Neural cell (in vitro differentiated cells): ENCODE measurements at places on chromosomes 2 and 18. TPM values are rescaled to one million over a fixed set of nuclear protein-coding genes. Genes with fewer than 3 reads are reported as not detected.

RAD51AP2 gene
- 0.54 and 0.62 TPM in 2 replicates for polyA plus RNA-seq

C2orf66 gene
- 1.4 and 2.4 TPM in 2 replicates for polyA plus RNA-seq

ANKRD23 gene
- polyA plus RNA-seq, result 12.1 and 17.7 TPM in 2 replicates

RAB6C gene
- polyA plus RNA-seq, result 0.18 and 0.52 TPM in 2 replicates

TXNDC2 gene
- 0.41 TPM in 1 of 2 replicates, not detected in the other for polyA plus RNA-seq

ST3GAL5 gene
- 55.6 and 58.1 TPM in 2 replicates for polyA plus RNA-seq

IMP4 gene
- polyA plus RNA-seq, result 78.0 and 81.4 TPM in 2 replicates

FTCDNL1 gene
- not detected in 2 replicates for polyA plus RNA-seq

ANKRD12 gene
- 25.1 and 32.3 TPM in 2 replicates for polyA plus RNA-seq

GATA6 gene
- not detected in 2 replicates for polyA plus RNA-seq

CACNB4 gene
- polyA plus RNA-seq, result 29.0 and 31.1 TPM in 2 replicates

RESP18 gene
- polyA plus RNA-seq, result not detected in 2 replicates

CABLES1 gene
- polyA plus RNA-seq, result 1.4 and 1.8 TPM in 2 replicates

ALKAL2 gene
- polyA plus RNA-seq, result not detected in 2 replicates

DSC3 gene
- 0.10 TPM in 1 of 2 replicates, not detected in the other for polyA plus RNA-seq

PRKAG3 gene
- polyA plus RNA-seq, result not detected in 2 replicates

EGR4 gene
- 0.90 TPM in 1 of 2 replicates, not detected in the other for polyA plus RNA-seq

SERPINB5 gene
- polyA plus RNA-seq, result not detected in 2 replicates

RASGRP3 gene
- 20.2 and 25.3 TPM in 2 replicates for polyA plus RNA-seq

TET3 gene
- 18.2 and 19.6 TPM in 2 replicates for polyA plus RNA-seq

BUB1 gene
- polyA plus RNA-seq, result 2.1 and 2.4 TPM in 2 replicates

DES gene
- not detected in 2 replicates for polyA plus RNA-seq

SERPINB10 gene
- not detected in 2 replicates for polyA plus RNA-seq

IL1F10 gene
- polyA plus RNA-seq, result not detected in 2 replicates

ZNF385B gene
- polyA plus RNA-seq, result 0.30 and 0.31 TPM in 2 replicates

ERBB4 gene
- 0.69 and 0.88 TPM in 2 replicates for polyA plus RNA-seq
